ENCODE measurements at places on chromosomes 2 and 18.

GRCh38 chr2:171943869-171944268 is 21.6 kb downstream of the HAT1 start:
- no peak for DNase-seq

DNA sequence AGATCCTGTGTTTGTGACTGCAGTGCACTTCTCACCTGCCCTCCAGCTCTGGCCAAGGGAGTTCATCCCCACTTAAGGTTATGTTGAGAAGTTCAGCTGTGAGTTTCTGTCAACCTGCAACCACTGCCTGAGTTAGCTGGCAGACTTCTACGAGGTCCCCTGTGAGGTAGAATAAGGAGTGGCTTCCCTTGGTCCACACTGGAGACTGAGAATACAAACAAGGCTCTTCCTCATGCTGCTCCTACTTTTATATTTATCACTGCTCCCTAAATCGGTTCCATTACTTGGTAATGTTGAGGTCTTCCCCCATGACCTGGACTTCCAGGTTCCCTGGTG is 353.2 kb upstream of the CWC22 start:
- DNase-seq = no peak

GRCh38 chr2:177909962-177910361 is 162.6 kb downstream of the PDE11A start:
- no peak for DNase-seq

- DNase-seq = no peak
Observed at GRCh38 chr2:10985260-10985659, 73.5 kb downstream of the KCNF1 start.

- DNase-seq = no peak
Observed at GRCh38 chr2:61853086-61853846, 594 bp downstream of the FAM161A start.

Data from activated T-helper 1 cell treated with Interleukin-2 at 50 U/mL for 16 hours (primary cell).